ENCODE measurements at places on chromosomes 7 and 10. TPM values are rescaled to one million over a fixed set of nuclear protein-coding genes. Genes with fewer than 3 reads are reported as not detected.

The TRDMT1 gene
- 4.6 TPM for total RNA-seq

The GOLGA7B gene
- total RNA-seq, result 0.12 TPM

The ING3 gene
- 11.0 TPM for total RNA-seq

The COMTD1 gene
- 41.5 TPM for total RNA-seq

The C7orf33 gene
- total RNA-seq, result not detected

The CLRN3 gene
- not detected for total RNA-seq

The GPR85 gene
- total RNA-seq, result 0.22 TPM

DNA sequence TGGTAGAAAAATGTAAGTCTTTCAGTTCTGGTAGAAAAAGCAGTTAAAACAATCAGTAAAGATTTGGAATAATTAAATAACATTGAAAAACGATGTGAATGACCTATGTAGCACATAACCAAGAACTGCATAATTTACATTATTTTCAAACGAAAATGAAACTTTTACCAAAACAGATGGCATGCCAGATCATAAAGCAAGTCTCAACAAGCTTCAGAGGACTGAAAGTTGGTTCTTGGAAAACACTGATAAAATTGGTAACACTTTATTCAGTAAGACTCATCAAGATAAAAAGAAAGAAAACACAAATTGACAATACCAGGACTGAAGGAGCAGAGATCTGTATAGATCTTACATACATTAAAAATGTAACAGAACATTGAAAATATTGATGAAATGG, 92.8 kb downstream of the VIPR2 start:
- DNase-seq, result no peak

DNA sequence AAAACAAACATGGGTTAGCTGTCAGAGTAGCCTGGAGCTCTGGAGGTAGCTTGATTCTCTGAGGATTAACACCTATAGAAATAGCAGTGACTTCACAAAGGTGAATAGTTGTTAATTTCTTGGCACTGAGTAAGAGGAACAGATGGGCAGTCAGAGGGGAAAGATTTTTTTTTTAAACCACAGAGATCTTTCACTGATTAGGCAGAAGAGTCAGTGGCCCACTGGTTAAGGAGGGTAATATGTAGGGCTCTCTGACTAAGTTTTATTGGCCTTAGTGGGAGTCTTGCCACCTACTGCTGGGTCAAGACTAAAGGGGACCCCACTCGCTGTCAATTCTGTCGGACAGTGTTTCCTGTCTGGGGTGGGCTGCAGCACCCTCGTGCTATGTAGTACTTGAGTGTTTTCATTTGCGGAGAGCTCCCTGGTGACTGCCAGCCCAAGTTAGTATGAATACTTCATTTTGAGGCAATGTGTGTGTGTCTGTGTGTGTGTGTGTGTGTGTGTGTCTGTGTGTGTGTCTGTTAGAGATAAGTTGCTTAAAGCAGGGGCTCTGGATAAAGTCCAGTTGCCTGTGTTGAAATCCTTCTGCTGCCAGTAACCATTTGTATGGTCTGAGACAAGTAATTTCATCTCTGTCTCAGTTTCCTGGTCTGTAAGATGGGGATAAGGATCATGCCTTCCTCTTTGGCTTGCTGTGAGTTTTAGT, 145.2 kb downstream of the ARID5B start:
- DNase-seq, result peak; percentile 52
